ENCODE measurements at places on chromosomes 2 and 18.

GRCh38 chr2:146240391-146240790, 1604.4 kb upstream of the ACVR2A start:
- DNase-seq, result no peak

- no peak for DNase-seq
Measured at GRCh38 chr18:13043066-13043465, 51.9 kb downstream of the CEP192 start.

DNA sequence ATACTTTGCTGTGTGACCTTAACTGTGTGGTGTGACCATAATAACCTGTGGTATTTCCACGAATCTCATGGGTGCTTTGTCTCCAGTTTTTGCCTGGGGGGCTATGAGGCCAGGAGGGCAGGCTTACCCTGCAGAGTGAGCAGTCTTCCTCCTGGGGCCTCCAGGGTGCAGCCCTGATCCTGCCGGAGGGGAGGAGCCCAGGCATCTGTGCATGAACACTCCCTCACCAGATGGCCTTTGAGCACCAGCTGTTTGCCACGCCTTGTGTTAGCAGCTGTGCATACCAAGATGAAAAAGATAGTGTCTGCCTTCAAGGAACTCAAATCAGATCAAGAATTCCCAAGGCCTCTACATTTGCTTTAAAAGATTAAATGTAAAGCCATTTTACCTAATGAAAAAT, 75.0 kb upstream of the RBM44 start:
- DNase-seq, result peak; percentile 89

- DNase-seq, result no peak
Measured at GRCh38 chr2:160747501-160748170, 254.0 kb upstream of the RBMS1 start.

DNA sequence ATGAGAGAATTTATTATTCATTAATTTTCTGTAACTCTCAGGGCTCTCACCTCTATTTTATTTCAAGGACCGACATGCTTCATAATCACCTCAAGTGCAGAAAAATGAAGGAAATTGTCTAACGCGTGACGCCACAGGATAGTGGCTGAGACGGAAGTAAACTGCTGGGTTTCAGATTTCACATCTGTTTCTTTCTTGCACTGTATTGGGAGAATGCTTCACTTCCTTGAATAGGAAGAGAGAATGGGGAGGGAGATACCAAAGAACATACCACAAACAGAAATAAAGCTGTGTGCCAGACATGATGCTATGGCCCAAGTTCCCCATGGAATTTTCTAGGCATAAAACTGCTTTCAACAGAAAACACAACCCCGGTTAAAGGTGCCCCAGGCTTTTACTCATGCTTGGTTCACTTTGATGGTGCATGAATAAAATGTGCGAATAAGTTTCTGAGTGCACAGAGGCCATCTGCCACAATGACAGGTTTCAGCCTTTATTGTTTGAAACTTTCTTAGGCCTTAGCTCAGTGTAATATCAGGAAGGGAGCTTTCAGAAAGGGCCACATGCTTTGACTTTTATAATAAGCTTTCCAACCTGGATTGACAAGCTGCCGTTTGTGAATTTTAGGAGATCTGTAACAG, 1116.4 kb downstream of the SOCS6 start:
- no peak for DNase-seq

- DNase-seq, result no peak
Measured at GRCh38 chr2:105886687-105887086, 142.0 kb downstream of the NCK2 start.

DNA sequence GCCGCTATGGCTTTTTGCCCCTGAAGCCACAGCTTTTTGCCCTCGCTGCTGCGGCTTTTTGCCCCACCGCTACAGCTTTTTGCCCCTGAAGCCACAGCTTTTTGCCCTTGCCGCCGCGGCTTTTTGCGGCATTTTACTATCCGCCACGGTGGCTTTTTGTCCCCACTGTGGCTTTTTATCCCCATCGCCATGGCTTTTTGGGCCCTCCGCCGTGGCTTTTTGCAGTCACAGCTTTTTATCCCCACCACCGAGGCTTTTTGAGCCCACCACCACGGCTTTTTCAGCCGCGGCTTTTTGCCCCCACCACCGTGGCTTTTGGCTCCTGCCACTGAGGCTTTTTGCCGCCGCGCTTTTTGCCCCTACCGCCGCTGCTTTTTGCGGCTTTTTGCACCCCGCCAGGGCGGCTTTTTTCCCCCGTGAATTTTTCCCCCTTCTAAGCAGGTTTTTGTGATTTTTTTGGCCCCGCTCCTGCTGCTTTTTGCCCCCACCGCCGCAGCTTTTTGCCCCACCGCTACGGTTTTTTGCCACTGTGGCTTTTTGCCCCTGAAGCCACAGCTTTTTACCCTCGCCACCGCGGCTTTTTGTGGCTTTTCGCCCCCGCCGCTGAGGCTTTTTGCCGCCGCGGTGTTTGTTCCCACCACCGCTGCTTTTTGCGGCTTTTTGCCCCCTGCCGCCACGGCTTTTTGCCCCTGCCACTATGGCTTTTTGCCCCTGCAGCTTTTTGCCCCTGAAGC, 2797.2 kb upstream of the TEKT4 start:
- no peak for DNase-seq

DNA sequence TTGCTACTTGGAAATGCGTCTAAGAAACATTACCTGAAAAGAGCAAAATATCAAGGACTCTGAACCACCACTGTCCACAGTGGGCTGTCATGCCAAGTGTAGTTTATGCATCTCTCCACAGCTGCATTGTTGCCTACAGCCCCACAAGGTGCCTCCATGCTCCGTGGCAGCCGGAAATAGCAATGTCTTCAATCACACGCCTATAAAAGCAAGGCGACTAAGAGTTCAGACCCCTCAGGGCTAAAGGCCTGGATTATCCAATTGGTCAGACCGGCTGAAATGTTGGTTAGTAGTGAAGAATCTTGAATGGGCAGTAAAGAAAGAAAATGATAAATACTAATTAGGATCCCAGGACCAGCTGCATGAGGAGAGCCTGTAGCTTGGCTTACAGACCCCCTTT, 114.0 kb upstream of the SLC35G4 start:
- no peak for DNase-seq

DNA sequence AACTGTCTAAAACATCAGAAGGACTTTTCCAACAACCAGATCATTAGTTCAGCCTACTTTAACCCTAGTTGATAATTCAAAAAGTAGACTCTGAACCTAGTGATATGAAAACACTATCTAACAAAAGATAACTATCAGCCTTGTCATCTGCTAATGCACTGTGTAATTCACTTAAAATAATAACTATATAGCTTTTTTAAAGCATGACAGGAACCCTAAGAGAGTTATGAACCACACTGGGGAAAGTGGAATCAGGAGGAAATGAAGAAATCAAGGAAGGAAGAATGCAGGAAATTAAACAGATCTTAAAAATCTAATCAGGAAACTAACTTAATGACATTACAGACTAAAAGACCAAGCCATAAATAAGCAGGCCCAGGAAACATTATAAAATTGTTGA, 9.0 kb downstream of the B4GALT6 start:
- no peak for DNase-seq

GRCh38 chr2:939936-940601, 10.6 kb upstream of the SNTG2 start:
- DNase-seq, result no peak

- DNase-seq, result no peak
Measured at GRCh38 chr2:33008716-33009115, 62.0 kb downstream of the LTBP1 start.

- DNase-seq, result no peak
Measured at GRCh38 chr2:36949845-36950244, 16.5 kb downstream of the STRN start.

DNA sequence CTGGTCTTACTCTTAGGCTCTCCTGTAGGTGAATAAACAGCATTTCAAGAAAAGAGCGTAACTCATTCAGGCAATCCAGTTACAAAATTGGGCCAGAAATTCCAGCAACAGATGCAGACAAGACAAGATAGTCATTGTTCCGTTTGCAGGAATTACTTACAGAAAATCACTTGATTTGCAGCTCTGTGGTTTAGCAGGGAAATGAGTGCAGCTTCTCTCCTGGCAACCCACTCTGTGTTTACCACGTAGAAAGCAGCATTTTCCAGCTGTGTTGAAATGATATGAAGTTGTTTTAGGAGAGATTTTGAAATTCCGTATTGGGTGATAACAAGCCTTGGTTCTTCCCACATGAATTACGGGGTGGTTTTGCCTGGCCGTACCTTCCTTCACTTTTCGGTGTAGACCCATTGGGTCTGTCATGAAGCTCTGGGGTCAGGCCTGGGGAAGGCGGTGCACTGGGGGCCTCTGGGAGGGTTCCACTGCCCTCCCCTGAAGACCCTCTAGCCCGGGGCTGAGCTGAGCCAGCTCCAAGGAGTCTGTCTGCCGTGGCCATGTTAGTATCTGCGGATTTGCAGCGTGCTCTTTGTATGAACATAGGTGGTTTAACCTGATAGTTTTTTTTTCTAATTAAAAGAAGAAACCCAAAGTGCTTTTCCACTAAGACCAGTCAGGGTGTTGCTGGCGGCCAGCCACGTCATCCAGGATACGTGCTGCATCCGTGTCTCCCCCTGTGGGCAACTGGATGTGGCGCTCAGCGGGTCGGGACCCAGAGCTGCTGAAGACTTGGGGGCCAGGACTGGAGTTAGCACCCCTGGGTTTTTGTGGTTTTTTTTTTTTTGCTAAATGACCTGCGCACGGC, 58.9 kb upstream of the KCNG2 start:
- DNase-seq, result no peak

- DNase-seq, result no peak
Measured at GRCh38 chr18:78082816-78083215, 833.2 kb downstream of the GALR1 start.

GRCh38 chr2:8229546-8229986, 452.3 kb upstream of the ID2 start:
- no peak for DNase-seq

DNA sequence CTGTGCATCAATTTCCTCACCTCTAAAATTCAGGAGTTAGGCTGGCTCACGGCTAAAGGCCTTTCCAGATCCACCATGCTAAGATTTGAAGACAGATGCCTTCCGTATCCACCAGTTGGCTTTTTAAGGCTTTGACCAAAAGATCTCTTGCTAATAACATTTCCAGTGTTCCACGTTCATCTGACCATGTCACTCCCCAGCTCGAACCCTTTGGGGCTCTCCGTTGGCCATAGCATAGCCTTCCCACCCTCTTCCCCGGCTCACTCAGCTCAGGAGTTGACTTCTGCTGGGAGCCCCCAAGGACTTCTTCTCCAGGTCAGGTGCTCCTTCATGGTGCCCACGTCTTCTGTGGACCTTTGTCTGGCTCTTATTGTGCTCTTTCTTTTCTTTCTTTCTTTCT, 53.3 kb downstream of the MYCN start:
- no peak for DNase-seq

- DNase-seq, result peak; percentile 64
Measured at GRCh38 chr2:12177455-12178288, 431.2 kb downstream of the LPIN1 start.

DNA sequence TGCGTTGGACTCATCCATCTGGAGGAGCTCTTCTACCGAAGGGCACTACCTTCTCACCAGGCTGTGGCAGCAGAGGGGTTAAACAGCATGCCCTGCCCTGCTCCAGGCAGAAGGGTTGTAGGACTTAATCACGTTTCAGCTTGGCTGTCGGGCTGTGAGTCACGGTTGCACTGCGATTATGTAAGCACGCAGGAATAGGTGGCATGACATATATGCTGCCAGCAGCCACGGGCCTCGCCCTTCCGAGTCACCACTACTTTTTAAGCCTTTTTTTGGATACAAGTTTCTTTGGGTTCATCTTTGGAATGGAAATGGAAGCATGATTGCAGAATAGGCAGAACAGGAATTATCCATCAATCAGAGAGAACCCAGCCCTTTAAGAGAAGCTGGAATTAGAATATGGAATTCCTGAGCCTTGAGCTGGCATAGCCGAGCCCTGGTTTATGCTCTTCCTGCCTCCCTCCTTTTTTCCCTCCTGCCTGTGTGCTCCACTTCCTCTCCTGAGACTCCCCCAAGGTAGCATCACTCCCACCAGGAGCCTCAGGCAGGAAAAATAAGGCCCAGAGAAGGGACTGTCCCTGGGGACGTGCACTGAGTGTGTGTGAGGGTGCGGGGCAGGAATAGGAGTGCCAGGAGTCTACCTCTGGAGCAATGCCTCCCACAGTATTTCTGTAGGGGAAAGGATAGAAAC, 86.8 kb downstream of the SEMA4F start:
- DNase-seq, result no peak

- no peak for DNase-seq
Measured at GRCh38 chr2:69815717-69816116, 13.7 kb upstream of the GMCL1 start.

DNA sequence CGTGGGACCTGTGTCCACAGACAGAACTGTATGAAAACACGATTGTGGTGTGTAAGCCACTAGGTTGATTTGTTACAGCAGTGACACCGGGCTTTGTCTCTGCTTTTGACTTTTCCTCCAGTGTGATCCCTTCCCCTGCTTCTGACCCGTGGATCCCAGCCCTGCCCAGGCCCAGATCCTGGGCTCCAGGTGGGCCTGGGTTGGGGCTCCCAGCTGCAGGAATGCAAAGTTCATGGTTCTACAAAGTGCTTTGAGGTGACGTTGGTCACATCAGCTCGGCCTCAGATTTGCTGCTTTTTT, 26.8 kb downstream of the HPCAL1 start:
- no peak for DNase-seq

- DNase-seq, result no peak
Measured at GRCh38 chr18:11902522-11903292, 5.4 kb downstream of the MPPE1 start.

DNA sequence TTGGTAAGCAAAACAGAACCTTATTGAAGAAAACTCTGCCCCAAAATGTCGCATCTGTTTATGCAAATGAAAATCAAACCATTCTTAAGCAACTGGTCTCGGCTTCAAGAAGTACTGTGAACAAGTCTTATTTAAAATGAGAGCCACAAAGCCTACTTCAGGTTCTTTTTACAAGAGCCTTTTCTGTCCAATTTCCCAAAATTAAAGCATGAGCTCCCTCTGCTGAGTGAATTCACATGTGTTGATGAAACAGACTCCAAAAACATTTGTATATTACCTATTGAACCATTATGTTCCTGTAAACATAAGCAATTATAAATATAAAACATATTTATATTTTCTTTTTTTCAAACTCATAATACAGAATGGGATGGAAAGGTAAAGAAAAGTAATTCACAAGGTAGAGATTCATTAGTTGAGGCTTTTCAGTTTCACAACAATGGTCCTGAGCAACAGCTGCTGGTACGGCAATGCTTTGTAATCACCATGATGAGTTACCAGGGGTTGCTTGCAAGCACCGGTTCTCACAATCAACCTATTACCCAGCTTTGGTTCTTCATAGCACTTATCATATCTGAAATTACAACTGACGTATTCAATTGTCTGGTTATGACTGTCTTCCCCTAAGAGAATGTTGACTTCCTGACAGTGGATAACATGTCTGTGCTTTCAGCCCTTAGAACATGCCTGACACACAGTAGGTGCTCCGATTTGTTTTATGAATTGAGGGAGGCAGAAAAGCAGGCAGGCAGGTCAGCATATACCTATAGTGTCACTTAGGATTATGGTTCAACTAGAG, 108.4 kb upstream of the BZW1 start:
- no peak for DNase-seq

- no peak for DNase-seq
Measured at GRCh38 chr2:170886386-170886785, 42.7 kb upstream of the GORASP2 start.

GRCh38 chr2:146931109-146931508, 913.7 kb upstream of the ACVR2A start:
- no peak for DNase-seq

GRCh38 chr2:156539086-156539860, 103.1 kb downstream of the GPD2 start:
- DNase-seq, result no peak
